ENCODE measurements at places on chromosomes 2 and 18. TPM values are rescaled to one million over a fixed set of nuclear protein-coding genes. Genes with fewer than 3 reads are reported as not detected.

- DNase-seq: no peak
These were observed 42.1 kb downstream of the RND3 start for GRCh38 chr2:150445398-150445797.

DNA sequence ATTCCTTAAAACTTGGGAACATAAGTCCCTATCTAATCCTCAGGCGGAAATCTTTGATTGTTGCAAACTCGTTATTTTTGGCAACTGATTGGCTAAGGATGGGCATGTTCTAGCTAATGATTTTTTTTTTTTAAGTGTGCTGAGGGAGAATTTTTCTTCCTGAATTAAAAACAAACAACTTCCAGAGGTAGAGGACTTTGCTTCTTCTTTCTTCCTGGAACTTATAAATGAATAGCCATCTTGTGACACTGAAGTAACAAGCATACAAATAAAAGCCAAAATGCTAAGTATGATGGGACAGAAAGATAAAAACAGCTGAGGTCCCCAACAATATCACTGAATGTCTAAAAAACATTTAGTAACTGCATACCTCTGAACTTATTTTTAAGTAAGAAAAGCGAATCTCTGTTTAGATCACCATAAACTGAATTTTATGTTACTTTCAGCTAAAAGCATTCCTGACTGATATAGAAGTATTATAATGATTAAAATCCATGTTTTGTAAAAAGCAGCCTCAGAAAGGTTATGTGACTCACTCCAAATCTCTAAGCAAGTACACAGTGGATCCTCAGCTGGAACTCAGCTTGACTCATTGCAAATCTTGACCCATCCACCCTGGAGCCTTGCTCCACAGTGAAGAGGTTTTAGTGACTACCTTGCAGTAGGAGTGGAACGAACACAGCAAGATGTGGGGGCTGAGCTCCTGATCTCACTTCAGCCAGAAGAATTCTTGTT, 344.4 kb downstream of the CLIP4 start:
- no peak for DNase-seq

DNA sequence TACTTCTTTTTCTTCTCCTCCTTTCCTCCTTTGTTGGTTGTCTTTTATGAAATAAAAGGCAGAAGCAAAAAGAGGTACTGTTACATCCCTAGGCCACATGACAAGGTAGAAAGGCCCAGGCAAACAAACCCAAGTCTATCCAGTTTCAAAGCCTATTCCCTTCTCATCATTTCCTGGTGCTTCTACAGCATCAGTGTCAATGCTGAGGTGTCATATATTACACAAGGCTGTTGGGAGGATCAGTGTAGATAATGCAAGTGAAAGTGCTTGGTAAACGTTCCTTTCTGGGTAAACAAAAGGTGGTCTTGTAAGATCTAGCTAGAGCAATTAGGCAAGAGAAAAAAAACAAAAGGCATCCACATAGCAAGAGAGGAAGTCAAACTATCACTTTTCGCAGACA, 64.9 kb downstream of the EVA1A start:
- no peak for DNase-seq

DNA sequence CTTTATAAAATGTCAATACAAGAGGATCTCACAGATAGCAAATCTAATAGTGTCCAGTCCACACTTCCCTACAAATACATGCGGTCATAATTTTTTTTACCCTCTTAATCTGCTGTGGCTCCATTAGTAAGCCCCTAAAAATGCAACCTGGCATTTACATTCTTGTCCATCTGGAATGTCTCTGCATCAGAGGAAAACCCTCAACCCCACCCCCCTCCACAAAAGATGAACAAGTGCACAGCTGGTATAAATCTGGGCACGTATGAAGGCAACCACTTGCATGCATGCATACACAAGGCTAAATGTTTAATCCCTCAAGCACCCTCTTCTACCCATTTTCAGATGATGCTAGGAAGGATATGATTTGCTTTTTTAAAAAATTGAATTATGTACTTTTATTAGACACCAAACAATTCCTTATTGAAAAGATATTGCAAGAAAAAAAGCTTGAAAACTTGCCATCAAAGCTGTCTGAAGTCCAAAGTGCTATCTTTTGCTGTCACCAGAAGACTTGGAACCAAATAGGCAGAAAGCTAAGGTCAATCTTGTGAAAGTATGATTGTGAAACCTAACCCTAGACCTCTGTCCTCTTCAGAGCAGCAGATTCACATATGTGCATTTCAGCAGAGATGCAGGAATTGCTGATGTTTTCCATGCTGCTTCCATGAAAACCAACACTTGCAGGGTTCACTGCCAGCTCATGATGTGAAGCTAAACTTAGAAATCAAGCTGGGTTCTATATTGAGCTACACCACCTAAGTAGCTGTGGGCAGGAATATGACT, 39.0 kb downstream of the IRS1 start:
- no peak for DNase-seq

DNA sequence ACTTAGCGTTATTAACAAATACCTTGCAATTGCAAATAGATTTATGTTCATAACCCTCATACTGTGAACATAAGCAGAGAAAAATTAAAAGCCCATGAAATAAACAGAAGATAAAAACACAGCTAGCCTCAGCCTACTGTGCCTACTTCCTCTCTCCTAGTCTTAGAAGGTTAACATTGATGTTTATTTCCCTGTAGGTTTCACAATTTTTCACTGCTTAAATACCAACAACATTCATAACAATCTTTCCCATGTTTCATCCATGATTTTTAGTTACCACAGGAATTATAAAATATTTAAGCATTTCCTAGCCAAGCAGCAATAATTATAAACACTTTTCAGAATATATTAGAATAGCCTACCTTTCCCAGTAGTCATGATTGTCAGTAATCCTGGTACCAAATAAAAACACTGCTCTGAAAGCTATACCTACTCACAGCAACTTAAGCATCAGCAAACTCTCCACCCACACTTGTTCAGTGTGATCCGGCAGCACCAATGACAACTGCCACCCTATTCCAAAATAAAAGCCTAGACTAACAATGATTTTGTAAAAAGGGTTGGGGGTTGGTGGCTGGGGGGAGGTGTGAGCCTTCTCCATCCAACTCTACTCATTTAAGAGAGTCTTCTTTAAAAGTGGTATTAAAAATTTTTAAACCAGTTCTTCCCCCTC, 40.6 kb upstream of the RNU4ATAC start:
- DNase-seq: no peak

- no peak for DNase-seq
These were observed 17.9 kb upstream of the ARHGAP25 start for GRCh38 chr2:68716604-68717304.

CRYBA2 gene
- polyA plus RNA-seq: not detected

HOXD13 gene
- polyA plus RNA-seq: 0.22 TPM

GALNT13 gene
- 2.0 TPM for polyA plus RNA-seq
